H7 (cell line): ENCODE measurements at places on chromosomes 12 and 14. TPM values are rescaled to one million over a fixed set of nuclear protein-coding genes. Genes with fewer than 3 reads are reported as not detected.

CFAP54 gene
- total RNA-seq: not detected in 2 replicates

KRT6C gene
- total RNA-seq: not detected in 2 replicates

ZBTB39 gene
- total RNA-seq: 11.6 and 13.0 TPM in 2 replicates

REP15 gene
- 0.15 and 0.35 TPM in 2 replicates for total RNA-seq

SMAGP gene
- total RNA-seq: 10.1 and 11.9 TPM in 2 replicates

ZBTB42 gene
- 9.1 and 9.5 TPM in 2 replicates for total RNA-seq

ANO2 gene
- total RNA-seq: 0.76 and 2.1 TPM in 2 replicates

CIDEB gene
- total RNA-seq: 0.48 TPM in 1 of 2 replicates, not detected in the other

ERGIC2 gene
- 70.8 and 71.3 TPM in 2 replicates for total RNA-seq

SMIM41 gene
- total RNA-seq: not detected in 2 replicates

GAS2L3 gene
- total RNA-seq: 16.1 and 20.5 TPM in 2 replicates

RHEBL1 gene
- total RNA-seq: 5.5 and 7.1 TPM in 2 replicates

AGAP2 gene
- 0.30 and 0.35 TPM in 2 replicates for total RNA-seq

PHC1 gene
- 245 and 364 TPM in 2 replicates for total RNA-seq

CCER1 gene
- not detected in 2 replicates for total RNA-seq

SMCO2 gene
- total RNA-seq: not detected in 2 replicates

FAM90A1 gene
- 2.6 and 4.6 TPM in 2 replicates for total RNA-seq

WNT1 gene
- total RNA-seq: not detected in 2 replicates

AICDA gene
- total RNA-seq: not detected in 2 replicates

LRRIQ1 gene
- 0.17 and 0.33 TPM in 2 replicates for total RNA-seq

LMNTD1 gene
- total RNA-seq: 2.8 TPM in 1 of 2 replicates, not detected in the other

AQP5 gene
- total RNA-seq: 1.7 and 2.9 TPM in 2 replicates

SDR9C7 gene
- total RNA-seq: 0.28 TPM in 1 of 2 replicates, not detected in the other

RTL1 gene
- not detected in 2 replicates for total RNA-seq

TRIM9 gene
- 0.70 and 0.73 TPM in 2 replicates for total RNA-seq

IFNG-AS1 gene
- total RNA-seq: not detected in 2 replicates

KLRC2 gene
- not detected in 2 replicates for total RNA-seq

SMOC1 gene
- 0.11 and 0.14 TPM in 2 replicates for total RNA-seq

ARMH4 gene
- total RNA-seq: 2.4 and 2.9 TPM in 2 replicates

SRRM4 gene
- total RNA-seq: 0.26 and 0.76 TPM in 2 replicates

ESPL1 gene
- total RNA-seq: 43.6 and 46.2 TPM in 2 replicates

TMEM121 gene
- 0.67 and 0.80 TPM in 2 replicates for total RNA-seq

MUCL1 gene
- not detected in 2 replicates for total RNA-seq
